Smooth muscle cell of the umbilical artery (primary cell): ENCODE measurements at places on chromosomes 3 and 15. TPM values are rescaled to one million over a fixed set of nuclear protein-coding genes. Genes with fewer than 3 reads are reported as not detected.

Gene OR5K3
- total RNA-seq = not detected in 2 replicates

Gene LMAN1L
- not detected in 2 replicates for total RNA-seq

Gene OSBPL10
- total RNA-seq = 9.3 and 17.8 TPM in 2 replicates

Gene AADAC
- 0.09 and 1.2 TPM in 2 replicates for total RNA-seq

Gene CLPX
- total RNA-seq = 39.2 and 69.0 TPM in 2 replicates

Gene KIF15
- total RNA-seq = 1.5 and 5.8 TPM in 2 replicates

Gene TIGIT
- not detected in 2 replicates for total RNA-seq

Gene CKMT1B
- total RNA-seq = not detected in 2 replicates

Gene GOLGA6D
- total RNA-seq = 0.05 TPM in 1 of 2 replicates, not detected in the other

Gene EBLN2
- 6.3 and 8.9 TPM in 2 replicates for total RNA-seq

Gene DPPA2
- total RNA-seq = not detected in 2 replicates

Gene FYCO1
- total RNA-seq = 19.3 and 32.1 TPM in 2 replicates

Gene TBL1XR1
- 130 and 139 TPM in 2 replicates for total RNA-seq

Gene RPL29
- 572 and 1,193 TPM in 2 replicates for total RNA-seq

Gene GPR27
- not detected in 2 replicates for total RNA-seq

Gene SEMA6D
- total RNA-seq = 0.46 and 3.0 TPM in 2 replicates

Gene CCDC54
- not detected in 2 replicates for total RNA-seq

Gene STRC
- 0.09 and 0.30 TPM in 2 replicates for total RNA-seq

Gene PHLDB2
- total RNA-seq = 61.5 and 122 TPM in 2 replicates

Gene TMEM89
- total RNA-seq = not detected in 2 replicates
